Fibroblast of skin of right biceps (primary cell): ENCODE measurements at places on chromosomes 12 and 14.

DNA sequence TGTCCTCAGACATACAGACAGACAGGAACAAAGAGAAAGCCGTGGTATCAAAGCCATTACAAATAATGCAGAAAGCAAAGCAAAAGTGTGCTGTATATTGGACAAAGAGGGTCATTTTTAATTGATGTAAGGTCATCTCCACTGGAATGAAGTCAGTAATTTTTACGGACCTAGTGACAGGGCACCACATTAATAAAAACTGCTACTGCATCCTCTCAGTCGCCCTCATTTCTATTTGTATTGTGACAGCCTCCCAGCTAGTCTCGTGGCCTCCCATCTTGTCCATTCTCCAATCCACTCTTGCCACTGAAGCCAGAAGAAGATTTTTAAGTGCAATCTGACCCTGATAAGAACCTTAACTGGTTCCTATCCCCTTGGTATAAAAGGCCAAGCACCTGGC, 132.4 kb downstream of the NUAK1 start:
- no peak for DNase-seq

DNA sequence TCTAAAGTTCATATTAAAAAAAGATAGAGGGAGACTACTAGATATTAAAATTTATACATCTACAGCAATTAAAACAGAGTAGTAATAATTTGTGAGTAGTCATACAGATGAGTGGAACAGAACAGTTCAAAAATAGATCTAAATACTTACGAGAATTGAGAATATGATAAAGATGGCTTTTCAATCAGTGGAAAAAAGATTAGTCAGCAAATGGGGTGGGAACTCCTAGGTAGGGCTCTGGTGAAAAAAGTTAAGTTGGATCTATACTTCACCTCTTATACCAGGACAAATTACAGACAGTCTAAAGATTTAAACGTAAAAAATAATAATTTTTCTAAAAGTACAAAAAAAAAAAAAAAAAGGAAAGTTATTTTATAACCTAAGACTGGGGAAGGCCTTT, 66.9 kb downstream of the GPATCH2L start:
- DNase-seq, result no peak

DNA sequence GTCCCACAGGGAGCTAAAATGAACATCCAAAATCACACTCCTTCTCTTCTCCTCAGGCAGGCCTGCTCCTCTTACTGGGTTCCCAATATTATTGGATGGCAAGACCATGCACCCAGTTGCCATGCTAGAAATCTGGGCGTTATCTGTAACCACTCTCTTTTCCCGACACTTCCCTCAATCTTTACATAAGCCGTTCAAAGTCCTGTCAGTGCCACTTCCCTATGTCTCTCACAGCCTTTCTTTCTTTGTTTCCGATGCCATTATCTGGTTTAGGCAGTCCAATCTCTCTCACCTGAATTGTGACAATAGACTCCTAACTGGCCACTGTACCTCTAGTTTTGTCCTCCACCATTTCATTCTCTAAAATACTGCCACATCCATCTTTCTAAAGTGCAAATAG, 24.1 kb downstream of the SNRPF start:
- DNase-seq, result no peak

- DNase-seq, result no peak
Observed at GRCh38 chr14:70118064-70118463, 70.7 kb downstream of the SLC8A3 start.

- no peak for DNase-seq
Observed at GRCh38 chr12:3049611-3050249, 27.4 kb upstream of the TSPAN9 start.

GRCh38 chr12:26520869-26521268, 312.1 kb downstream of the ITPR2 start:
- DNase-seq, result no peak

DNA sequence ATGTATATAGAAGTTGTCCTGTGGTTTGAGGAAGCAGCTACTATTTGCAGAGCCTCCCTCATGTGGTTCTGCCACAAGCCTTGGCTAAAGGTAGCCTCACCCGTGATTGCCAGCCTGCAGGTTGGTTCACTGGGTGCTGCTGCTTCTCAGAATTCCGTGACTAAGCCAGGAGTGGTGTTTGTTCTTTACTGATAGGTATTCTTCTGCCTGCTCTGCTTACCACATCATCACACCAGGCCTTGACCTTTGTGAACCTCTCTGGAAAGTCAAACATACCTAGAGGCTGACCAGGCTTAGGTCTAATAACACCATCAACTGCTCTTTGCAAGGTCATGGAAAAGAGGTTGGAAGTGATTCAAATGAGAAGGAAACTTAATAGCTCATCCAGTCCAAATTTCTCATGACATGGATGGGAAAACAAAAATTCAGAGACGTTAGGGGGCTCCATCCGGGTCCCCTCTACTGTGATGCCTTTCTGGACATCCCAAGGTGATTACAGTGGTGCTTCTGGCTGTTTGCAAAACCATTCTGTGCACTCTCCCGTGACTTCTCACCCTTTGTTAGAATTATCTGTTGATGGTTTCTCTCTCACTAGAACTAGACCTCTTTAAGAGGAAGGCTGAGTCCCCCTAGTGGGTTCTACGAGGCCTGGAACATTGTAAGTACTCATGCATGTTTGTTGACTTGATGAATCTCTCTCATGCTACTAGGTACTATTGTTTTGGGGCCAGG, 8.5 kb upstream of the SOCS2 start:
- peak; percentile 24 for DNase-seq

DNA sequence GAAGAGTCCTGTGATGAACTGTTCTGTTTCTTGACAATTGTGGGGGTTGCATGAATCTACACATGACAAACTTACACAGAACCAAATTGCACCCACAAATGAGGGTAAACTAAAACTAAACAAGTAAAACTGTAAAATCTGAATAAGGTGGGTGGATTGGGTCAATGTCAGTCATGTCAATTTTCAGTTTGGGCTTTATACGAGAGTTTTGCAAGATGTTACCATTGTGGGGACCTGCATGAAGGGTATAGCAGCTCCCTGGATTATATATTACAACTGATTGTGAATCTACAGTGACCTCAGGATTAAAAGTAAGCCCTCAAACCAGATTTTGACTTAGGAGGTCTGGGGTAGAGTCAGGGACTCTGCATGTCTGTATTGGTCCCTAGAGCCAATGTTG, 101.5 kb upstream of the LHX5 start:
- no peak for DNase-seq

DNA sequence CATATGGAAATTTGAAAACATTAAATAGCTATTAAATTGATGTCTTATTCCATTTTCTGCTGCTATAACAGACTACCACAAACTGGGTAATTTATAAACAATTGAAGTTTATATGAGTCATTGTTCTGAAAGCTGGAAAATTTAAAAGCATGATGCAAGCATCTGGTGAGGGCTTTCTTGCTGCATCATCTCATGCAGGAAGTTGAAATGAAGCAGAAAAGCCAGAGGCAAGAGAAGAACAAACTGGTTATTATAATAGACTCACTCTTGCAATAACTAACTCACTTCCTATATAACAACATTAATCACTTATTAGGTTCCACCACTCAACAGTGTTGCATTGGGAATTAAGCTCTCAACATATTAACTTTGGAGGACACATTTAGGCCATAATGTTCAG, 1277.4 kb downstream of the LRFN5 start:
- DNase-seq, result peak; percentile 76

GRCh38 chr14:61420326-61420725, 98.9 kb downstream of the PRKCH start:
- DNase-seq, result no peak

- DNase-seq, result no peak
Observed at GRCh38 chr14:103894034-103894722, 34.1 kb upstream of the TDRD9 start.

DNA sequence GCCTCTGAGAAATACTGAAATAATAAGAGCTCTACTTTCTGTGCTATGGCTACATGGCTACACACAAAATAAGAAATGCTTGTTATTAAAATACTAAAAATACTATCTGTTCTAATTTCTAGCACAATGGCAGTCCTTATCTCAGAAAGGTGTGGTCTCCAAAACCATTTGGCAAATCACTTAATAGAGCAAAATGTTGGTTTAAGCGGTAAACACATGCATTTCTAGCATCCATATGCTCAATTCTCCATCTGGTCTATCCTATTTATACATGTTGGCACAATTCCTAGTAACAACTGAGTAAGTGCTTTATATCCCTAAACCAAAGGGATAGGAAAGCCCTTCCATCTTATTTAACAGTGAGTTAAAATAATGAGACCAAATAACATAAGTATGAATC, 107.0 kb downstream of the PAPLN start:
- DNase-seq, result no peak

GRCh38 chr12:49043856-49044258, 16.7 kb downstream of the KMT2D start:
- DNase-seq, result peak; percentile 49

DNA sequence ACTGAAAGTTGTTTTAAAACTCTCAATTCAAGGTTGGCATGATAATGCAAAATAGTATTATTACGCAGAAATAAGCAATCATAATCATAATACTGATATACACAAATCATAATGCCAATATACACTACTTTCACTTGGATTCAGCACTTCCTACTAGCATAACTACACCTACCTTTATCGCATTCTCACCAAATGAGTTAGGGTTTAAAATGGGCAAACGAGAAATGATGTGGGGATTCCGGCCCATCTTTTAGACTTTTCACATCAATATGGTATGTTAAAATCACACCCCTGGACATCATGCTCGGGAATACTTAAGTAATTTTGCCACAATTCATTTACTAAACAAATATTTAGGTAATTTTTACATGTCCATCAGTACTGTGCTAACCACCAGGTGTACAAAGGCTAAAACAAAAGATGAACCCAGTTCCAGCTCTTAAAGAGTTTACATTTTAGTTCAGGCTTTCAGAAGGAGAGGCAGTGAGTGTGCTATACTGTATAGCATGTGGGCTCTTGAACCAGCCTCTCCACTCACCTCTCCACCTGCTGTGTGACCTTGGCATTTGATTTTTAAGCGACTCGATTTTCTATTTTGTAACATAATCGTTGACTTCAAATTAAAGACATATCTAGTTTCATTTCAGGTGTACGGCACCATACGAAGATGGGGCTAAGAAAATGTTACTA, 1.1 kb upstream of the USP15 start:
- DNase-seq, result no peak

DNA sequence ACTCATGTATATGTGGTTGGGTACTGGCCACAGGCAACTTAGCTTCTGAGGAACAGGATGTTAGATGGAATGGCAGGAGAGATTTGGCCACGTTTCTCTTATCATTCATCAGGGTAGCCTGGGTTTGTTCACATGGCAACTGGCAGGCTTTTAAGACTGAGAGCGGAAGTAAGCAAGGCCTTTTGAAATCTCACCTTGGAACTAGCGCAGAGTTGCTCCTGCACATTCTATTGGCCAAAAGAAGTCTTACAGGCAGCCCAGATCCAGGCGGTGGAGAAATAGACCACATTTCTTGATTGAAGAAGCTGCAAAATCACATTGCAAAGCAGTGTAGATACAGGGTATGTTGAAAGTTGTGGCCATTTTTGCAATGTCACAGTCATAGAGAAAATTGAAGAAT, 3.7 kb downstream of the CLEC4A start:
- no peak for DNase-seq

- DNase-seq, result peak; percentile 13
Observed at GRCh38 chr14:31027847-31028246, 1.7 kb upstream of the STRN3 start.

DNA sequence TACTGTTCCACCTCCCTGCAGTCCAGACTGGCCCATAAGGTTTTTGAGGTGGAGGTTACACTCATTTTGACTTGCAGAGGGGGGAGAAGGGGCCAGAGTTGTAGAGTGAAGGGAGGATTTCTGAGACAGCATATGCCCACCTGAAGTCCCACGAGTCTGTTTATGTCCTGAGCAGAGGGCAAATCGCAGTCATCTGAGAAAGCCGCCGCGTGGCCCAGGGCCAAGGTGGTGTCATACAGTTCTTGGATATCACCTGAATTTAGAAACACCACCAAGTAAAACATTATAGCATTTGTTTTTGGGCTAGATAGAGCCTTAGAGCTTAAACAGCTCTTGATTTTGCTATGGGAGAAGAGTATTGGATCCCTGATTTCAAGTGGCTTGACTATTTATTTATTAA, 30.9 kb downstream of the TDG start:
- DNase-seq, result no peak

DNA sequence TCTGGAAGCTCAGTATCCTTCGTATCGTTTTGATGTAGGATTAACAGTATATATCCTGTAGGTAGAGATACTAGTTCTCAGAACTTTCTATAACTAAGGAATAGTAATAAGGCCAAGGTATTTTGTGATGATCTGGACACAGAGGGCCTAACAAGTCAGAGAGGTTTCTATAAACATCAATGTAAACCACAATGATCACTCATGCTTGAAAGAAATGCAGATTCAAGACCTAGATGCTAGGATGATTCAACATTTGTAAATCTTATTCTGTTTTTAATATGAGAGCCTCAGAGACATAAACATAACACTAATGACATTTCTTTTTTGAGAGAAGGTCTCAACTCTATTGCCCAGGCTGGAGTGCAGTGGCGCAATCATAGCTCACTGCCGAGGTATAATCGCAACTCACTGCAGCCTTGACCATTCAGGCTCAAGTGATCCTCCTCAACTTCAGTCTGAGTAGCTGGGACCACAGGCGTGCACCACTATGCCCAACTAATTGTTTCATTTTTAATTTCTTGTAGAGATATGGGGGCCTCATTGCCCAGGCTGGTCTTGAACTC, 16.2 kb downstream of the SUPT16H start:
- DNase-seq, result no peak

DNA sequence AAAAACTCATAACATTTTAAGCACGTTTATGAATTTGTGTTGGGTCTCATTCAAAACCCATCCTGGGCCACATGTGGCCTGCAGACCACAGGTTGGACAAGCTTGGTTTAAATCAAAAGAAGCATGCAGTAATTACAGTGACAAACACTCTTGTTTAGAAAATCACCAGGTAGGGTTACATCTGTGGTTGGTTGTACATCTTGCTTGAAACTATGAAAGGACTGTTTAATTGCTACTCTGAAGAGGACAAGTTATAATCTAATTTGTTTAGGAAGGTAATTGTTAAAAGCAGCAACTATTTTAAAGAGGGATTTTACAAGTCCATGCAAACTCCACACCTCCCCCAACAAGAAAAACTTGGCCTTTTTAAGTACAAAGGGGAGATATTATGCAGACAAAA, 4.0 kb downstream of the TRIP11 start:
- DNase-seq, result no peak

GRCh38 chr14:71942904-71943694, 10.9 kb downstream of the RGS6 start:
- DNase-seq, result no peak

GRCh38 chr12:94987801-94988200, 15.7 kb downstream of the NDUFA12 start:
- no peak for DNase-seq
